Right atrium auricular region (tissue), 2 donors: ENCODE measurements at places on chromosomes 7 and 10. TPM values are rescaled to one million over a fixed set of nuclear protein-coding genes. Genes with fewer than 3 reads are reported as not detected.
A peak's percentile ranks its signal among the peaks of the same experiment; 100 is the strongest.

DNA sequence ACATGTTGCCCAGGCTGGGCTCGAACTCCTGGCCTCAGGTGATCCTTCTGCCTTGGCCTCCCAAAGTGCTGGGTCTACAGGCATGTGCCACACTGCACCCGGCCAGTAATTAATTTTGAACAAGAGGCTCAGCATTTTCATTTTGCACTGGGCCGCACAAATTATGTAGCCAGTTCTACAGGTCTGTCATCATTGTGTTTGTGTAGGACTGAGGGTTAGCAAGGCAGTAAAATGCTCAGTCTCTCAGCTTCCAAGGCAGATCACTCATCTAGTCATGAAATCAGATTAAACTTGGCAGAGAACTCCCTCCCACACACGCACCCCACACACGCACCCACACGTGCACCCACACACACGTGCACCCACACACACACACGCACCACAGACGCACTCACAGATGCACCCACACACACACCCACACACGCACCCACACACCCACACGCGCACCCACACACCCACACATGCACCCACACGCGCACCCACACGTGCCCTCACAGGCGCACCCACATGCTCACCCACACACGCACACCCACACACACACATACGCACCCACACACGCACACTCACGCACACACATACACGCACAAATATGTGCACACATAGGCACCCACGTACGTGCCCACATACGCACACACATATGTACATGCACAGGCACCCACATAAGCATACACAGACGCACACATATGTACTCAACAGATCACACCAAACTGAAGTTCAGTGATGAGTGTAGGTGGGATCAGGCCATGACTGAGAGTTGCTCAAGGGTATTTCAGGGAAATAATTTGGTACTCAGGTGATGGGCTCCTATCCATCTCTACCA is 27.8 kb upstream of the PROSER2 start:
- H3K27me3 ChIP-seq: no peaks in the 10 kb centered on the region
- no peak overlapping the region for H3K4me3 ChIP-seq
- H3K36me3 ChIP-seq: no peaks in the 10 kb centered on the region
- no peak overlapping the region for H3K27ac ChIP-seq
- H3K4me1 ChIP-seq: no peaks in the 10 kb centered on the region

DNA sequence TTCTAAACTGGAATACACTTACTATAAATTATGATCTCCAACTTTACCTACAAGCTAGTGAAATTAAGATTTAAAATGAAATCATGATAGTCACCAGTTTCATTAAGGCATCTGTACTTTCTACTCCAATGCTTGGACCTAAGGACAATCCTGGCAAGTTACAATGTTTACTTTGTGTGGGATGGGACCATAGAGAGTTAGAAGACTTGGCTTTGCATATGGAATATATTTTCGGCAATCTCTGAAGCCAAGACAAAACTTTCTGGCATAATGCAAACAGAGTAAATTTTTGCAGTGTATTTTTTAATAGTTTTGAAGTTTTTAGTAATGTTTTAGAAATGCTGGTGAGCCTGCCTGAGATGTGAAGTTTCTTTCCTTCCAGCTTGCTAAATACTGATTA is 248.9 kb downstream of the ABCA13 start:
- H3K4me1 ChIP-seq: no peaks in the 10 kb centered on the region
- no peak overlapping the region for H3K4me3 ChIP-seq
- no peaks in the 10 kb centered on the region for H3K27me3 ChIP-seq
- no peaks in the 10 kb centered on the region for H3K36me3 ChIP-seq

DNA sequence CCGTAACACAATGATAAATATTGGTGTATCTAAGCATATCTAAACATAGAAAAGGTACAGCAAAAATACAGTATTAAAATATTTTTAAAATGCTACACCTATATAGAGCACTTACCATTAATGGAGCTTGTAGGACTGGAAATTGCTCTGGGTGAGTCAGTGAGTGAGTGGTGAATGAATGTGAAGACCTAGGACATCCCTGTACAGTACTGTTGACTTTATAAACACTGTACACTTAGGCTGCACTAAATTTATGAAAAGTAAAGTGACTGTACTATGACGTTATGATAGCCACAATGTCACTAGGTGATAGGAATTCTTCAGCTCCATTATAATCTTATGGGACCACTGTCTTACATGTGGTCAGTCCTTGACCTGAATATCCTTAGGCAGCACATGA is 147.0 kb downstream of the GLI3 start:
- no peak overlapping the region for H3K4me3 ChIP-seq
- no peak overlapping the region for H3K27ac ChIP-seq
- H3K4me1 ChIP-seq: no peaks in the 10 kb centered on the region
- no peaks in the 10 kb centered on the region for H3K27me3 ChIP-seq
- no peaks in the 10 kb centered on the region for H3K36me3 ChIP-seq

GRCh38 chr7:113176836-113177235 is 58.5 kb upstream of the SMIM30 start:
- H3K4me1 ChIP-seq: no peaks in the 10 kb centered on the region
- no peaks in the 10 kb centered on the region for H3K36me3 ChIP-seq
- H3K4me3 ChIP-seq: no peak overlapping the region
- no peaks in the 10 kb centered on the region for H3K27me3 ChIP-seq

- H3K27ac ChIP-seq: no peak overlapping the region
- no peaks in the 10 kb centered on the region for H3K27me3 ChIP-seq
- no peaks in the 10 kb centered on the region for H3K4me1 ChIP-seq
- no peaks in the 10 kb centered on the region for H3K36me3 ChIP-seq
- no peak overlapping the region for H3K4me3 ChIP-seq
These were observed 32.5 kb upstream of the GPR158 start for GRCh38 chr10:25142116-25142864.

DNA sequence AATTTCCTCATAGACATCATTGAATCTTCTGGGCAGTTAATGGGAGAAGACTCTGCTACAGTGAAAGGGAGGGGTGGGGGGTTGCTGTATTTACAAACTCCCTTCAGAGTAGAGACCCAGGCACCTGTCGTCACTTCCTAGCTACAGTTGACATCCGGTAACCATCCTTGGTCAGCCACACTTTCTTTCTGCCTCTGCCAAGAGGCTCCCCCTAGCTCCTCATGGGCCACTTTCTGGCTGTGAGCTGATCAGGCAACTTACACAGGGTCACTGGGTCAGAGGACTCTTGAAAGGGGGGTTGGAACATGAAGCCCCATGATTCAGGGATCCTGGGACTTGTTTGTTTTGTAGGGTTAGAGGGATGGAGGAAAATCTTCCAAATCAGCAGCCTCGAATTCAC is 1.2 kb downstream of the TECPR1 start:
- H3K4me3 ChIP-seq: no peak overlapping the region
- no peaks in the 10 kb centered on the region for H3K4me1 ChIP-seq
- no peaks in the 10 kb centered on the region for H3K27me3 ChIP-seq
- peak overlapping the region; percentile 84 for H3K27ac ChIP-seq
- no peak for DNase-seq

- no peak overlapping the region for H3K4me3 ChIP-seq
- DNase-seq: no peak
- no peaks in the 10 kb centered on the region for H3K4me1 ChIP-seq
These were observed 33.5 kb upstream of the PDZD8 start for GRCh38 chr10:117408436-117409384.

DNA sequence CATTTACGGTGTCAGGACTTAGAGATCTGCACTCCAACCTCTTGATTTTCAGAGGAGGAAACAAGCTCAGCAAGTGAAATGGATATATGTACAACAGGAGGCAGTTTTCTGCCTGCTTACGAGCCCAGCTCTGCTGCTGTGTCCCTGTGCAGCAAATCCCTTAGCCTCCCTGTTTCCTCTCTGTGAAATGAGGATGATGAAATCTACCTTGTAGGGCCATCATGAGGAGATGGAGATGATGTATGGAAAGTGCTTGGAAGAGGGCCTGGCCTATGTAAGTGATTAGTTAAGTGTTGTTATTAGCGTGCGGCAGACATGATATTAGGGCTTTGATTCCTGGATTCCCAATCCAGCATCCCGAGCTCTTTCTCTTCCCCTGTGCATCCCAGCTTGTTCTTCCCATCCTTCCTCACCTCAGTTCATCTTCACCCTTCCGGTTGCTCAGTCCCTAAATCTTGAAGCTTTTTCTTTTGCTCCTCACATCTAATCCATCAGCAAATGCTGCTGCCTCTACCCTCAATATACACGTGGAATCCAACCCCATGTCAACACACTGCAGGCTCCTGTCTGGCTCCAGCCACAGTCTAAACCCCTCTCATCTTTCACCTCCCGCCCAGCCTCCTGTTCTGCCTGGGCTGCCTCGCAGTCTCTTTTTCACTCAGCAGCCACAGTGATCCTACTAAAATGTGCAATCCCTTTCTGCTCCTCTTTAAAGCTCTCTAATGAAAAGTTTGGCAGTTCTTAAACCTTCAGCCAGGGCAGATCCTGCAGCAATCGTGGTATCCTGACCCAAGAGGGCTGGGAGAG is 113.8 kb downstream of the MARCHF5 start:
- no peaks in the 10 kb centered on the region for H3K27me3 ChIP-seq
- H3K4me1 ChIP-seq: no peaks in the 10 kb centered on the region
- DNase-seq: no peak
- H3K36me3 ChIP-seq: no peaks in the 10 kb centered on the region
- H3K4me3 ChIP-seq: no peak overlapping the region

GRCh38 chr7:140696024-140696679 is 356 bp upstream of the NDUFB2 start:
- H3K27ac ChIP-seq: peak overlapping the region; percentile 83
- peaks cover 5% of the 10 kb centered on the region for H3K36me3 ChIP-seq
- H3K27me3 ChIP-seq: no peaks in the 10 kb centered on the region

- H3K27me3 ChIP-seq: no peaks in the 10 kb centered on the region
- H3K4me1 ChIP-seq: peaks cover 26% of the 10 kb centered on the region
- no peak overlapping the region for H3K27ac ChIP-seq
- DNase-seq: no peak
These were observed 5.1 kb downstream of the DDIT4 start for GRCh38 chr10:72278668-72279393.

DNA sequence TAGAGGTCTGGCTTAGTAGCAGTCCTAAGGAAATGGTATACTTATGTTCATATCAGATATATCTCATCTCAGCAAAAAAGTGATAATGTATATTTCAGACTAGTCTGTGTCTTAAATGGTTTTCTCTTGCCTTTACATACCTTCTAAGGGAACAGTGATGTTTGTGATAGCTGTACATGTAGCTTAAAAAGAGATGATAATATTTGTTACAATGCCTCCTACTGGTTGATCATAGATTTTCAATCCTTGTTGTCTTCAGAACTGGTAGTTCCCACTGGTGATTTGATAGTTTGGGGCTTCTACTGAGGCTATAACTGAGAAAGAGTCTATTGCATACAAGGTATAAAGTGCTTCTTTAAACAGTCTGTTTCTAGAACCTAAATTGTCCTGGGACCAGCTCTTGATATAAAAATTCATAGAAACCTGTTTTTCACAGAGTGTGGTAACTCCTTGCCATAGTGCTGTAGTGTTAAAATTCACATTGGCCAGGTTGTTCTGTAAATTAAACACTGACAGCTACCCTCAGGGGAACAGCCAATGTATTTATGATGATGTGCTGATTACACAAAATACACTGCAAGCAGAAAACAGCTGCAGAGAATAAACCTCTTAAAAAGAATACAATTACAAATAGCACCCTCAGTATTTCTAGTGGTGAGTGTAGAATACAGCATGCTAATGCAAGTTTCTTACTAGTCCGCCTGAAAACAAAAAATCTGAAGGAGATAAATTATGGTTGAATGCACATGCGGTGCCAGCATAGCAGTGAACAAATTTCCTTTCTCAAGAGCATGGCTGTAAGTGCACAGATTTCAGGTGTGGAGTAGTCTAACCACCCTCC is 90.3 kb downstream of the BTRC start:
- H3K27ac ChIP-seq: no peak overlapping the region
- H3K27me3 ChIP-seq: no peaks in the 10 kb centered on the region
- H3K36me3 ChIP-seq: no peaks in the 10 kb centered on the region
- H3K4me3 ChIP-seq: no peak overlapping the region

DNA sequence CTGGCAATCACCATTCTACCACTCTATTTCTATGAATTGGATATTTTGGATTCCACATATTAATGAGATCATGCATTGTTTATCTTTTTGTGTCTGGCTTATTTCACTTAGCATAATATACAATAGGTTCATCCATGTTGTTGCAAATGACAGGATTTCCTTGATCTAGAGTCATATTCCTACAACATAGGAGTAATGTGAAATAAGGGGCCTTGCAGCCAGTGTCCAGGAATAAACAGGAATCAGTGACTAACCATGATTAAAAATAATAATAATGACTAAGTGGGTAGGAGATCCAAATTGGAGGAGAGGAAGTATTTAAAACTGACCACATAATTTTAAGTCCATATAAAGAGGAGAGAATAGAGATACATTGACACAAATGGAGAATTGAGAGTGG is 49.9 kb downstream of the SCIN start:
- no peaks in the 10 kb centered on the region for H3K27me3 ChIP-seq
- H3K36me3 ChIP-seq: no peaks in the 10 kb centered on the region
- DNase-seq: no peak
- H3K27ac ChIP-seq: no peak overlapping the region
- no peaks in the 10 kb centered on the region for H3K4me1 ChIP-seq

GRCh38 chr10:102517553-102517952 is 13.8 kb downstream of the SUFU start:
- DNase-seq: no peak
- H3K36me3 ChIP-seq: no peaks in the 10 kb centered on the region
- no peaks in the 10 kb centered on the region for H3K4me1 ChIP-seq
- no peak overlapping the region for H3K27ac ChIP-seq
- H3K27me3 ChIP-seq: no peaks in the 10 kb centered on the region
- H3K4me3 ChIP-seq: no peak overlapping the region

- H3K36me3 ChIP-seq: no peaks in the 10 kb centered on the region
- H3K27ac ChIP-seq: no peak overlapping the region
- no peaks in the 10 kb centered on the region for H3K27me3 ChIP-seq
- no peak overlapping the region for H3K4me3 ChIP-seq
- H3K4me1 ChIP-seq: no peaks in the 10 kb centered on the region
- no peak for DNase-seq
These were observed 235.5 kb downstream of the CCSER2 start for GRCh38 chr10:84563868-84564267.

- no peaks in the 10 kb centered on the region for H3K27me3 ChIP-seq
- H3K4me1 ChIP-seq: no peaks in the 10 kb centered on the region
- H3K27ac ChIP-seq: no peak overlapping the region
- no peaks in the 10 kb centered on the region for H3K36me3 ChIP-seq
These were observed 100.9 kb downstream of the FOXL3 start for GRCh38 chr7:390761-391410.

- no peak overlapping the region for H3K4me3 ChIP-seq
- no peak overlapping the region for H3K27ac ChIP-seq
- no peaks in the 10 kb centered on the region for H3K27me3 ChIP-seq
- H3K36me3 ChIP-seq: no peaks in the 10 kb centered on the region
These were observed 386.9 kb downstream of the HTR7 start for GRCh38 chr10:90470966-90471365.

GRCh38 chr7:132489776-132490237 is 86.5 kb downstream of the PLXNA4 start:
- no peaks in the 10 kb centered on the region for H3K27me3 ChIP-seq
- H3K4me1 ChIP-seq: no peaks in the 10 kb centered on the region
- DNase-seq: no peak
- no peak overlapping the region for H3K27ac ChIP-seq
- no peak overlapping the region for H3K4me3 ChIP-seq
- no peaks in the 10 kb centered on the region for H3K36me3 ChIP-seq

GRCh38 chr10:114376523-114376922 is 27.8 kb downstream of the AFAP1L2 start:
- no peak overlapping the region for H3K4me3 ChIP-seq
- H3K27me3 ChIP-seq: no peaks in the 10 kb centered on the region
- DNase-seq: no peak
- no peaks in the 10 kb centered on the region for H3K4me1 ChIP-seq

PIP gene
- not detected for total RNA-seq

TAS2R41 gene
- not detected for total RNA-seq

GDF2 gene
- total RNA-seq: 0.16 TPM

GPNMB gene
- 74.4 TPM for total RNA-seq

OR13A1 gene
- not detected for total RNA-seq

GFRA1 gene
- total RNA-seq: 18.7 TPM

FBXL13 gene
- 1.6 TPM for total RNA-seq
